ENCODE measurements at places on chromosomes 7 and 10.

DNA sequence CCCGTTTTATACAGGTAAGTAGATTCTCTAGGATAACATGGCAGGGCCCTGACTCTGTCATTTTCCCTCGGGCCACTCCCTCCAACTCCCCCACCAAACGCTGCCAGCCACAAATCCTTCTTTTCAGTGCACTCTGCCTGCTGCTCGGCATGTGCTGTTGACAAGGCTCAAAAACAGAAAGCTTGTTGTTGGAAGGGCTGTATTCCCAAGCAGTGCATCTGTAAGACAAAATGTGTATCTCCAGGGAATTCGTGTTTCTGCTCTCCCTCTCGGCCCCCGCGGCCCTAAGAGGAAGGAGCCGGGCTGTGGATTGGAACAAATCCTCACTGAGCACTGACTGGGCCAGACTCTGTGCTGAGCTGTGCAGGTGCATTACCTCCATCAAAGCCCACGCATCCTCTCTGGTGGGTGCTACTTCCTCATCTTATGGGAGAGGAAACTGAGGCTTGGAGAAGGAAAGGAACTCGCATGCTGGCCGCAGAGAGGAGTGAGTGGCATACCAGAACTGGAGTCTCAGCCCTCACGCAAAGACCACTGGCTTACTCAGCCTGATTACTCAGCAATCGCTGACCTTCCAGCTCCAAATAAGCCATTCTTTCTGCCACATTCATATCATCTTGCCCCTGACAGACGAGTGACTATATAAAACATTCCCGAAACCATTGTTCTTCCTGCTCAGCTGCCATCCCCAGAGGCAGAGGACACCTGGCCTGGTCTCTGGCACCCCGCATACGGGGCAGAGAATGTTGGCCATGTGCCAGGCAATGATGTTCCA, 33.5 kb upstream of the ENO4 start:
- DNase-seq: no peak

DNA sequence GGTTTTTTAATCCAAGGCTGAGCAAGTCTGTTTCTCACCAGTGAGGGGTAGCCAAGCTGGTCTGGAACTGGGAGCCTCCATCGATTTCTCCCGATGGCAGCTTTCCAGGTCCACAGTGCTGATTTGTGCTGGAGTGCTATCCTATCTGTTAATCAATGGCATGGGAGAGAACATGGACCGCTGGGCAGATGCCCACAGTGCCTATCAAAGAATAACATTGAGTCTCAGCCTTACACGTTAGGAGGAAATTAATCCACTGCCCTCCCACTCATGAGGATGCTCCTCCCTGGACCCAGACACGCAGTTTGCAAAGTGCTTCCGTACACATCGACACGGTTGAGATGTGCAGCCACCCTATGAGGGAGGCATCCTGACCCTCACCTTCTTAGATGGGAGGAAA, 36.0 kb upstream of the CUX1 start:
- DNase-seq: no peak

GRCh38 chr10:96690755-96691730, 29.3 kb downstream of the PIK3AP1 start:
- DNase-seq: no peak

DNA sequence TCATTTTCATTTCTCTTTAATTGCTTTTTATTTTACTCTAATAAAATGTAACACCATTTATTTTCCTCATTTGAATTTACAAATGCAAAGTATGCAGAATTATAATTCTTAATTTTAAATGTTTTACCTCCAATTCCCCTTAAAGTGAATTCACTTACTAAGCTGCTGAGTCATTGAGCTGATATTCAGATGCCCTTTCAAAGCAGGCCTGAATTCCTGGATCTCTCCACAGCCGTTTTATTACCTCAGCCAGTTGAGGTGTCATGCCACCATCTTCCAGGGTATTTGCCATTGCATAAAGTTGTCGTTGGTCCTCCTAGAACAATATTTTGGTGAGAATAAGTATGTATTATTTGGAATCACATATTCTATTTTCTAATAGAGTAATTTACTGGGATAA, 33.2 kb downstream of the GNAT3 start:
- no peak for DNase-seq

GRCh38 chr7:140677496-140677895, 4.8 kb downstream of the ADCK2 start:
- no peak for DNase-seq

DNA sequence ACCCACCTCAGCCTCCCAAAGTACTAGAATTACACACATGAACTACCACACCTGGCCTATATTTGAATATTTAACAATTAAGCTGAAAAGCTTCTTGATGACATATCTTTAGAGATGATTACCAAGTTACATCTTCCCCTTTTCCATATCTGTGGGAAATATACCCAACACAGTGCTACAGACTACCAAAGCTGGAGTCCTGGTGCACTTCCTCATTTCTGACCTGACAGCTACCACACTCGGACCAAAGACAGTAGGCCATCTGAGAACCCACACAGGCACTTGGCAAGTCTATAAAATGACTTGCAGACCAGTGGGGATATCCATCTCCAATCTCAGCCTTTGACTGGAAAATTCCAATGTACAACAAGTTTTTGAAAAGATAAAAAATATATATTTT, 270.4 kb upstream of the KLF14 start:
- no peak for DNase-seq

All from stimulated activated CD4-positive, alpha-beta T cell treated with anti-CD3 and anti-CD28 coated beads, Interleukin-4, amount 100 ng/mL, for 48 hours (primary cell).